ENCODE measurements at places on chromosomes 2 and 18.

- no peak for DNase-seq
Measured at GRCh38 chr2:111201214-111201613, 80.5 kb downstream of the BCL2L11 start.

GRCh38 chr18:52319424-52319983, 20.5 kb upstream of the DCC start:
- no peak for DNase-seq

GRCh38 chr2:188787021-188787657, 187.0 kb upstream of the COL3A1 start:
- DNase-seq = no peak

DNA sequence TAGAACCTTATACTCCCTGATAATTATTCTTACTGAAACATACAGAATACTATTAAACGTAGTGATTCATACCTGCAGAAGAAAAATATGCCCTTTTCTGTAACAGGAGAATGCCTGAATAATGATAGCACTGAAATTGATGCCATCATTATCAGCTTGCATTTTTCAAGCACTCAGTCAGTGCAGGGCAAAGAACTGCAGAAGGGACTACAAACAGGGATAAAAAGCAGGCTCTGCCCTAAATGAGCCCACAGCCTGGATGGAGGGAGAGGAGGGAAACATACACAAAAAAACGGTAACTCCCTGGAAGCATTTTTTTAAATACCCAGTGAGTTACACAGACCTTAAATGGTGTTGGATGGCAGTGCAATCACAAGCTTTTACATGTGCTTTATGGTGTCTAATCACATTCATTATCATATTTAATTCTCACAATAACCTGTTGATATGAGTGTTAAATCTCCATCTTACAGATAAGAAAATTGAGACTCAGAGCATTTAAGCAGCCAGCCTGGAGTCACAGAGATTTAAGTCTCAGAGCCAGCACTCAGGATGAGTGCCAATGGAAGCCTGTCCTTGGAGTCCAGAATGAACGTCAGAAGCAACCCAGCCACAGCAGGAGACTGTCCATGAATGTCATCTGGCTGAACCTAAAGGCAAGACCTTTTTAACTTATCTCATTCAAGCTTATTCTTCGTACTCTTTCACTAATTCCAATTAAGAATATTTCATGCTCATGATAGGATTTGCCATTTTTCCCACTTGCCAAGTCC, 139.3 kb upstream of the CTNNA2 start:
- DNase-seq = no peak

DNA sequence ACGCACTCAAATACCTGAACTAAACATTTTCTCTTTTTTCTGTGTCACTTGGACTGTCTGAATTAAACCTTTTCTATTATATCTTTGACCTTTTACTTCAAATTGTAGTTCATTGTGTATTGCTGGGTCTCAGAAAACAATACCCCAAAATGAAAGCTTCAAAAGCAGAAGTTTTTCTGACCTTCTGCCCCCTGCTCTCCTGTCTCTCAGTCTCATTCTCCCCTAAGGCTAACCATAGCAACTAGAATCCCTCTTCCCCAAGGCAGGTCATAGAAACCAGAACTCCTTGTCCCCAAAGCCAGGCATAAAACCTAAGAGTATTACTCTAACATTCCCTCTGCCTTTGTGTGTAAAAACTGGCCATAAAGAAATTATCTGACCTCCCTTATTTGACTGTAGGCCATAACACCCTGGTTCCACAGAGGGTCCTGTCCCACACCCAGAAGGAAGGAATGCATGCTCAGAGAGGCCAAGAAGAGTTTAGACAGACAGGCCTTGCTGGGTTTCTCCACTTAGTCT, 93.5 kb upstream of the B3GNT2 start:
- no peak for DNase-seq

- DNase-seq = no peak
Measured at GRCh38 chr18:61710082-61710620, 182.7 kb downstream of the RNF152 start.
